ENCODE measurements at places on chromosomes 11 and 22. TPM values are rescaled to one million over a fixed set of nuclear protein-coding genes. Genes with fewer than 3 reads are reported as not detected.
A peak's percentile ranks its signal among the peaks of the same experiment; 100 is the strongest.

DNA sequence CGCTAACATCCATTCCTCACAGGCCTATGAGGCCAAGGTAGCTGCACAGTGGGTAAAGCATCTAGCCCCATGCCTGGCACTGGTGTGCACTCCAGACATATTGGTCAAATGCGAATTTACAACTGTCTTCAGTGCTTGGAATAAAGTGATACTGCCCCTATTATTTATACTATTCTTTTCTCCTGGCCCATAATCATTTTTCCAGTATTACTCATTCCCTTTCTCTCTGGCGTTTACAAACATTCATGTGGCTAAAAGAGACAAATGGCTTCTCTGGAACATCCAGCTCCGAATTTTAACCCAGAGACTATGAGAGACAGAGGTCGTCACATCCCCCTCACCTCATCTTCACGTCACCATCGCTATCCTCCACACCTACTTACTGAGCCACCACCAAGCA lies 87.2 kb upstream of the PITPNB start:
- H3K27ac ChIP-seq = no peak overlapping the region
- no peak for DNase-seq
- H3K27me3 ChIP-seq = no peaks in the 10 kb centered on the region
- H3K4me3 ChIP-seq = no peak overlapping the region
- H3K4me1 ChIP-seq = peaks cover 6% of the 10 kb centered on the region

DNA sequence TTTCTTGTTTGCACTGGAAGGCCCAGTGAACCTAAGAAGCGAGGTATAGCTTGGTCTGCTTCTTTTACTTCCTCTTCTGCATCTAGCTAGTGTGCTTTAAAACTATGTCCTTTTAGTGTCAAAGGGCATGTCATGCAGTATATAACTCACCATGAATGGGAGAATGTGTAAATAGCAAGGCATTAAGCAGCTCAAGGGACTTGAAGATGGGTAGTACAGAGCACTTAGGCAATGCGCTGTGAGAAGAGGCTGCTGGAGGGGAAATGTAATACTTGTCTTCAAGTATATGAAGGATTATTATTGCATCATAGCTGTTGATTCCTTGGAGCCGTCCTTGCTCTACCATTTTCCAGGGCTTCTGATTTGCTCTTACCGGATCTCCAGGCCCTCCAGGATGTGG lies 7.6 kb downstream of the MAML2 start:
- H3K27me3 ChIP-seq = no peaks in the 10 kb centered on the region
- peaks cover 57% of the 10 kb centered on the region for H3K4me1 ChIP-seq

DNA sequence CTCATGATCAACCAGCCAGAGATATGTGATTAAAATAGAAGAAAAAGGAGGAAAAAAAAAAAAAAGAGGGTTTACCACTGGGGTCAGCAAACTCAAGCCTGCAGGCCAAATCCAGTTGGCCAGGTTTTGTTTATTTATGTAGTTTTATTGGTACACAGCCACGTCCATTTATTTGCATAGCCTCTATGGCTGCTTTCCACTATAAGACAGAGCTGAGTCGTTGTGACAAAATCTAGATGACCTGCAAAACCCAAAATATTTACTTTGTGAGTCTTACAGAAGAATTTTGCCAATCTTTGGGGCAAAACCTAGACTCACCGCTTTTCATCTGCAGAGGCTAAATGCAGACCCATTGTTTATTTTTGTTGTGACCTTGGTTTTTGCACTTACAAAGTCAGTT lies 87.1 kb downstream of the TENM4 start:
- no peak overlapping the region for H3K4me3 ChIP-seq
- no peak for DNase-seq
- no peaks in the 10 kb centered on the region for H3K27me3 ChIP-seq
- peaks cover 6% of the 10 kb centered on the region for H3K4me1 ChIP-seq
- H3K27ac ChIP-seq = no peak overlapping the region

- H3K27ac ChIP-seq = peak overlapping the region; percentile 2
- no peak for DNase-seq
- H3K4me3 ChIP-seq = no peak overlapping the region
Measured at GRCh38 chr22:29947410-29948384, 64.7 kb downstream of the MTMR3 start.

GRCh38 chr11:111001986-111002611 lies 243.4 kb upstream of the POU2AF2 start:
- no peak overlapping the region for H3K4me3 ChIP-seq
- peak; percentile 72 for DNase-seq
- H3K27me3 ChIP-seq = no peaks in the 10 kb centered on the region
- H3K36me3 ChIP-seq = no peaks in the 10 kb centered on the region

DNA sequence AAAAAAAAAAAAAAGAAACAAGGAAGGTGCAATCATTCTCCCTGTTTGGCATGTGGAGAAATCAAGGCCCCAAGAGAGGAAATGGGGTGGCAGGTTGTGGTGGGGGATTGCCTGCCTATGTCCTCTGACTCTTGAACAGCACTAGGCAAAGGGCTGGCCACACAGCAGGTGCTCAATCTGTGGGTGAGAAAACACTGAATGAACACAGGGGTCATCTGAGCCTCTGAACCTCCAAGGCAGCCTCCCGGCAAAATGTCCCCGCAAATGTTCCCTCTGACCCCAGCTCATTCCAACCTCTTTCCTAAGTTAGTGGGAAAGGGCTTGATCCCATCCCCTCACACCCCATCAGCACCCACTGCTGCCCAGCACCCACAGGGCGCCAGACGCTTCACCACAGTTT lies 4.6 kb downstream of the PLA2G6 start:
- DNase-seq = no peak
- H3K27ac ChIP-seq = peak overlapping the region; percentile 99
- no peak overlapping the region for H3K4me3 ChIP-seq
- peaks cover 51% of the 10 kb centered on the region for H3K4me1 ChIP-seq

DNA sequence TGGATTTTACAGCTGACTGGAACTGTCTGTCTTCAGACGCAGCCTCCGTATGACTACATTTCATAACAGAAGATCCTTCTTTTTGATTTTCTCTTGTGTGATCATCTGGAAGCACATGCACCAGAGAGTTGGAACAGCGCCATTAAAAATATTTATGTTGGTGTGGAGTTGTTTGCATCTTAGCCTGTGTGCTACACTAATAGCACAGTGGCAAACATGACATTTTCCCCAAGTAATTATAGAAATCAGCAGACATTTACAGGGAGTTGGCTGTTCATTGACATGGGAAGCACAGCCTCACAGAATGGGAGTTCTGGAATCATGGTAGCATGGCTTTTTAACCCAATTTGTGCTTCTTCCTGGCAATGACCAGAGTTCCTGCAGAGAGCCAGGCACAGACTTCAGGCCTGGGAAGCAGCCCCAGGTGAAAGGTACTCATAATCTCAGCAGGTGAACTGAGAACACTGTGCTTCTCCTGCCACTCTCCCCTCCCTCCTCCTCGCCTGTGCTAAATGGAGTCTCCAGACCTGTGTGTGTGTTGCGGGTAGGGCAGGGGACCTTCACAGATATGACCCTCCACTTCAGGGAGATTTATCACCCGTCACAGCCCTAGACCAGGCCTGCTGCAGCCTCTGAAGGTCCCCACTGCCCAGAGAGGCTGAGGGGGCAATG lies 82.8 kb upstream of the PLET1 start:
- H3K4me1 ChIP-seq = peaks cover 10% of the 10 kb centered on the region
- no peaks in the 10 kb centered on the region for H3K36me3 ChIP-seq
- peak; percentile 71 for DNase-seq
- H3K4me3 ChIP-seq = no peak overlapping the region
- H3K27me3 ChIP-seq = peaks cover 29% of the 10 kb centered on the region

GRCh38 chr22:27462190-27462589 lies 339.4 kb downstream of the MN1 start:
- H3K36me3 ChIP-seq = peaks cover 6% of the 10 kb centered on the region
- H3K4me3 ChIP-seq = no peak overlapping the region
- H3K27me3 ChIP-seq = no peaks in the 10 kb centered on the region
- no peak for DNase-seq
- H3K4me1 ChIP-seq = peaks cover 29% of the 10 kb centered on the region

Gene PANX3
- not detected for total RNA-seq

- H3K36me3 ChIP-seq = no peaks in the 10 kb centered on the region
- DNase-seq = no peak
- no peak overlapping the region for H3K27ac ChIP-seq
Measured at GRCh38 chr11:84901991-84902390, 725.2 kb downstream of the DLG2 start.

Gene CARD10
- 22.7 TPM for total RNA-seq

Gene CD3D
- not detected for total RNA-seq

- H3K36me3 ChIP-seq = peaks cover 25% of the 10 kb centered on the region
- DNase-seq = no peak
- H3K4me1 ChIP-seq = peaks cover 22% of the 10 kb centered on the region
- no peak overlapping the region for H3K4me3 ChIP-seq
- no peaks in the 10 kb centered on the region for H3K27me3 ChIP-seq
- no peak overlapping the region for H3K27ac ChIP-seq
Measured at GRCh38 chr11:64874308-64875240, 3.8 kb downstream of the EHD1 start.

DNA sequence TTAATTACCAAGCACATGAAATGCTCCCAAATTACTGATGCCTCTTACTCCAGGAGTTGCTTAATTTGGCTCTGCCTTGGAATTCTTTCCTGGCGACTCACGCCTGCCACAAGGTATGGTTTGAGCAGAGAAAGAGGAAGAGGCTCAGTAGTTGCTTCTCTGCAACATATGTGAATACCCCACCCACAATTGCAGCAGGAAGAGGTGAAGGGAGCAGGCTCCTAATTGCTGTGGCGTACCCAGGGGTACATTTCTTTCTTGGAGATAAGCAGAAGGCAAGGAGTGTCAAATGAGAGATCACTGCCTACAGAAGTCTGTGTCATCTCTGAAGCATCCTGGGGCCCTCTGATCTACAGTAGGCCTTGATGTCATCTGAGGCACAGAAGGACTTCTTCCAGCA lies 10.6 kb upstream of the NNMT start:
- peaks cover 48% of the 10 kb centered on the region for H3K36me3 ChIP-seq
- peak overlapping the region; percentile 7 for H3K4me3 ChIP-seq
- H3K27ac ChIP-seq = no peak overlapping the region
- H3K4me1 ChIP-seq = peaks cover 47% of the 10 kb centered on the region
- DNase-seq = peak; percentile 73

GRCh38 chr11:59556115-59556916 lies 45.0 kb downstream of the OR4D9 start:
- DNase-seq = peak; percentile 81
- peak overlapping the region; percentile 67 for H3K4me3 ChIP-seq
- peak overlapping the region; percentile 50 for H3K27ac ChIP-seq
- peaks cover 19% of the 10 kb centered on the region for H3K4me1 ChIP-seq
- peaks cover 22% of the 10 kb centered on the region for H3K36me3 ChIP-seq
- no peaks in the 10 kb centered on the region for H3K27me3 ChIP-seq

Gene MGAT3
- not detected for total RNA-seq

- no peaks in the 10 kb centered on the region for H3K4me1 ChIP-seq
- no peak for DNase-seq
- H3K27me3 ChIP-seq = no peaks in the 10 kb centered on the region
- H3K27ac ChIP-seq = no peak overlapping the region
- H3K4me3 ChIP-seq = no peak overlapping the region
Measured at GRCh38 chr11:122572592-122572991, 82.9 kb upstream of the UBASH3B start.

GRCh38 chr11:97770570-97770969 lies 1250.2 kb upstream of the CNTN5 start:
- H3K27ac ChIP-seq = no peak overlapping the region
- no peak overlapping the region for H3K4me3 ChIP-seq
- DNase-seq = no peak
- no peaks in the 10 kb centered on the region for H3K36me3 ChIP-seq

DNA sequence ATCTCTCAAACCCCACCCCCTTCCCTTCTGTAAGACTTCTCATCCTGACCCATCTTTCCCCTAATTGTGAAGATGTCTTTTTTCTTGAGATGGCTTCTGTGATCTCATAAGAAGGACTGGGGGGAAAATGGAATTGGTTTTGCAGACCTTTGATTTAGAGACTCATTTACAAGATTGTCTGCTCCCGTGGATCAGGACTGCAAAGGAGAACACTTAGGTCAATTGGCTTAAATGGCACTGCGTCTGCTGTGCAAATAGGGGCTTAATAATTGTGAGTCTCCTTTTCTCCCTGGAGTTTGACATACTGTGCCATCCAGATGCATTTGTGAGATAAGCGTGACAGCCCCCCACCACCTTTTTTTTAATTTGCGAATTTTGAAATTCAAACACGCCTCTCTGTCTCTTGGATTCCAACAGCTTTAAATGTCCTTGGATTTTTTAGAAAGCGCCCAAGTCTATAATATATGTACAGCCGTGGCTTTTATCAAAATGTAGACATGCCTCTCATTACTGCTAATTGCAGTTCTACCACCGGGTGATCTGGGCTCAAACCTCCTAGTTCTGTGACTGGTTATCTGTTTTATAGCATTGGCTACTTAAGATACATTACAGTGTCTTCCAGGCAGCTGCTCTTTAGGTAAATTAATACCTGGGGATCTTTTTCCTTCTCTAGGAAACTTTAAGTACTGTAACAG lies 150.0 kb downstream of the DBX1 start:
- no peak overlapping the region for H3K4me3 ChIP-seq
- DNase-seq = no peak
- H3K27ac ChIP-seq = no peak overlapping the region
- H3K36me3 ChIP-seq = no peaks in the 10 kb centered on the region
- peaks cover 33% of the 10 kb centered on the region for H3K4me1 ChIP-seq
- H3K27me3 ChIP-seq = no peaks in the 10 kb centered on the region

- no peak for DNase-seq
- no peaks in the 10 kb centered on the region for H3K4me1 ChIP-seq
- no peaks in the 10 kb centered on the region for H3K27me3 ChIP-seq
- no peak overlapping the region for H3K4me3 ChIP-seq
Measured at GRCh38 chr11:117410861-117411710, 83.4 kb downstream of the CEP164 start.

Gene TRIM49
- not detected for total RNA-seq

Gene ABCC8
- not detected for total RNA-seq

DNA sequence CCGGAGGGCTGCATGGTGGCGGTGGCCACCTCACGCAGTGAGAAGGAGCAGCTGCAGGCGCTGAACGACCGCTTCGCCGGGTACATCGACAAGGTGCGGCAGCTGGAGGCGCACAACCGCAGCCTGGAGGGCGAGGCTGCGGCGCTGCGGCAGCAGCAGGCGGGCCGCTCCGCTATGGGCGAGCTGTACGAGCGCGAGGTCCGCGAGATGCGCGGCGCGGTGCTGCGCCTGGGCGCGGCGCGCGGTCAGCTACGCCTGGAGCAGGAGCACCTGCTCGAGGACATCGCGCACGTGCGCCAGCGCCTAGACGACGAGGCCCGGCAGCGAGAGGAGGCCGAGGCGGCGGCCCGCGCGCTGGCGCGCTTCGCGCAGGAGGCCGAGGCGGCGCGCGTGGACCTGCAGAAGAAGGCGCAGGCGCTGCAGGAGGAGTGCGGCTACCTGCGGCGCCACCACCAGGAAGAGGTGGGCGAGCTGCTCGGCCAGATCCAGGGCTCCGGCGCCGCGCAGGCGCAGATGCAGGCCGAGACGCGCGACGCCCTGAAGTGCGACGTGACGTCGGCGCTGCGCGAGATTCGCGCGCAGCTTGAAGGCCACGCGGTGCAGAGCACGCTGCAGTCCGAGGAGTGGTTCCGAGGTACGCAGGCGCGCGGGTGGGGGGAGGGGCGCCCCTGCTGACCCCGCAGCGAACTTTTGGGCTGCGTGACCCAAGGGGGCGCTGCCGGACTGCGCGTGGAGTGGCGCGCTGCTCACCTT lies 670 bp downstream of the NEFH start:
- DNase-seq = no peak
- H3K27ac ChIP-seq = no peak overlapping the region
- H3K36me3 ChIP-seq = no peaks in the 10 kb centered on the region
- peaks cover 6% of the 10 kb centered on the region for H3K4me1 ChIP-seq
- no peak overlapping the region for H3K4me3 ChIP-seq

Measured in MCF 10A (cell line).